ENCODE measurements at places on chromosomes 6 and 20.

DNA sequence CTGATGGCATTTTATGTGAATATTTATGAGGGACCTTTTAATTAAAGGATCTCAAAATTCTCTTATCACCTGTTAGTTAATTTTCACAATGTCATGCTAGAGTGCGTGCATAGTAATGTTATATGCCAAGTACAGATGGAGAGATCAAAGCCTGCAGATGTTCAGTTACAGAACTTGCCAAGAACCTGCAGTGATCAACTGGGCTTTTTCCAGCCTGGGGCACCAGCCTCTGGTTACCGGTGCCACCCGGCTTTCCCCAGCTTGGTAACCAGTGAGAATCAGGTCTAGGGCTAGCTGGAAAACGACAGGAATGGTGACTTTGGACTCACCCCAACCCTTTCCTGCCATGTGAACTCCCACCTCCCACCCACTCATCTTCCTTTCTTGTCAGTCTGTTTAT, 91.8 kb downstream of the CAP2 start:
- no peak for DNase-seq

DNA sequence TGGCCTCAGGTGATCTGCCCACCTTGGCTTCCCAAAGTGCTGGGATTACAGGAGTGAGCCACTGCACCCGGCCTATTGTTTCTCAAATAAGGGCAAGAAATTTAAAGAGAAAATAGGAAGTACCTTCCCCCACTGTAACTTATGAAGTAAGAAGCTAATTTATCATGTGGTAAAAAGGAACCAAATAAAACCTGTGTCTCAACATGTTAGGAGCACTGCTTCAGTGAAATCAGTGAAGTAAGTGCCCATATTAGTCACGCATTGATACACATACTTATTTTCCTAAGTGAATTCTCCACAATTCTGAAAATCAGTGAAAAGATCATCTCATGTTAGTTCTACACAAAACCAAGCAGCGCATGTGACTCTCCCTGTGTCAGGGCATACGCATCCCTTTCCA, 14.2 kb upstream of the LPA start:
- no peak for DNase-seq

DNA sequence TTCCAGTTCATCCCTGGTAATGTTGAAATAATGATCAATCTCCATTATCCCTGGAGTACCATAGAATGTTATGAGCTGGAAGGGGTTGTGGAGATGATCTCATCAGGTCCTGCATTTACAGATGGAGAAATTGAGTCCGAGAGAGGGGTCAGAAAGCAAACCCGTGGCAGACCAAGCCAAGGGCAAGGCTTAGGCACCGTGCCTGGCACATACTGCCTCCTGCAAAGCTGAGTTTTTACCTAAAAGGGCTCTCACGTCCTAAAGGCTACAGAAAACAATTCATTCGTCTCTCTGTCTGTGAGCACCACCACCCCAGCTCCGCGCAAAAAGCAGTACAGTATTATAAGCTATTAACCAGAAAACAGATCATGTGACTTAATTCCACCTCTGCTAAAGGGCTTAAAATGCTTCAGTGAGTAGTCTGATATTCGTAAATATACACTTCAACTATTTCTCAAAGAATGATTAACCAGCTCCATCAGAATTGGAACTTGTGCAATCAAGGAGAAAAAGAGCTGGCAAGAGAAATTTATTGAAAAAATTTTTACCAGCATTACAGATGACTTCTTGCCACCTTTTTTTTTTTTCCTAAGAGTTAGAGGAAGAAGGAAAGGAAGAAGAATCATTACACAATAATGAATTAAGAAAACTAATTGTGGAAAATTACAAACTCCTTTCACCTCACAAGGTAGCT, 3.4 kb upstream of the PARD6B start:
- DNase-seq, result no peak

GRCh38 chr20:23334111-23334510, 16.5 kb upstream of the NXT1 start:
- DNase-seq, result no peak

DNA sequence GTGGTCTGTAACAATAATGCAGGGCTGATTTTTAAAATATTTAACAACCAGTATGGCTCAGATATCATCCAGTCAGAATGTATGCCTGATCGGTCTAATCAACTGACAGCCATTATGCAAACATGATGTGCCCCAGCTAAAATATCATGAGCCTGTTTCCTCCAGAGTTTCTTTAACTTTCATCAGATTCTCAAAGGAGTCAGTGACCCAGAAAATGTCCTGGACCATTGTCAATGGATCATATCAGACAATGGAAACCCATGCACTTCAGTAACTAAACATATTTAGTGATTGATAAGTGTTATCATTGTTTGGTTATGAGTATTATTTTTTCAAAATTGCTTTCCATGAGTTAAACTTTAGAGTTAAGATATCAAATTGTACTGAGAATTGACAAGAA, 173.5 kb downstream of the LMBRD1 start:
- no peak for DNase-seq

DNA sequence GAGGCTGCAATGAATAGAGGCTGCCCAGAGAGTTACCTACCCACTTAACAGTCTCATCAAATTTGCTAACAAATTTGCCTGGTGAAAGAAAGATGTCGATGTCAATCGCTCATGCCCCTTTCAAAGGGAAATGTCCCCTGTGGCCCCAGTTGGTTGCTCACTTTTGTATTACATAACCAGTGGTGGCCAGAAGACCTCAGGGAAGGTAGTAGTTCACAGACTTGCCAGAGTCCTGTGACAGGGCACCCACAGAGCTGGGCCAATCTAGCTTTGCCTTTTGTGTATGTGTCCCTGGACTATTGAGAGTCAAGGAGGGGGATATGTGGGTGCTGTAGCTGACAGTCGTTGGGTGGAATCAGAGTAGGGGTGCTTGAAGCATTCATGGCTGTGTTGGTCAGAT, 70.7 kb upstream of the CCN6 start:
- DNase-seq, result no peak

DNA sequence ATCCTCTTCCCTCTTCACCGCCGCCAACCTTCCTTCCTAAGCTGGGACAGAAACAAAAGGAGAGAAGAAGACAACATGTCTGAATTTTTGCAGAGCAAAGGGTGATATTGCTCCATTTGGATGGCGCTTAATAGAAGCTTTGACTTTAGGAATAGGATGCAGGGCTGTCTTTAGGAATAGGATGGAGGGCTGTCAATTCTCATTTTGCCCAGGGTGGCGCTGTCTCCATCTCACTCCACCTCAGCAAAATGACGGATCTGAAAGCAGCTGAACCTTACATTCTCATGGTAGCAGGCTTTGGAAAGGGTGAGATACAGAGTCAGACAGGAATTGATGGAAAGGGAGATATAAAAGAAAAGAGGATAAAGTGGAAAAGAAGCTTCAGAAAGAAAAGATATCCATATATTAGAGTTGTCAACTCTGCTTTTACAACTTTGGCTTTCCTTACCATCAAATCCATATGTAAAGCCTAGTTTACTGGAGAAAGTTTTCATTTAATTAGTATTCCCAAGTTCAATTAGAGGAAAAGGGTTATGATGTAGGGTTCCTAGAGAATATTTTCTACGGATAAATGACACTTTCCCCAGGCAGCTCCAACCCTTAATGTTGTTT, 2.4 kb downstream of the MTCL3 start:
- DNase-seq, result peak; percentile 28

GRCh38 chr6:10441655-10442009, 26.8 kb upstream of the TFAP2A start:
- no peak for DNase-seq

DNA sequence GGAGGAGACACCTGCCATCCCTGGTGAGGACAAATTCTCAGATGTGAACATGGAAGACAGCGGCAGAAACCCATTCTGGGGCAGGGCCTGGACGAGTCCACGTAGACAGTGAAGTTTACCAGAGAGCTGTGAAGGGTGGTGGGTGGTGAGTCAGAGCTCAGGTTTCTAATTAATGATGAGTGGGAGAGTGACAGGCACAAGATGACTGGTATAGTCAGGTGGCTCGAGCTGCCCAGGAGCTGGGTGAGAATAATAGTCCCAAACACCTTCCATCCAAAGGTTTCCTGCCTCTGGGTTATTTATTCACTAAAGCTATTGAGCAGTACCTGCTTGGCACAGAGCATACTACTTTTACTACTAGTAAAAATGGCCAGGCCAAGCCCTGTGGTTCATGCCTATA, 6.0 kb downstream of the TLDC2 start:
- no peak for DNase-seq

- DNase-seq, result peak; percentile 16
Observed at GRCh38 chr6:140921366-140922226, 1211.1 kb upstream of the GJE1 start.

DNA sequence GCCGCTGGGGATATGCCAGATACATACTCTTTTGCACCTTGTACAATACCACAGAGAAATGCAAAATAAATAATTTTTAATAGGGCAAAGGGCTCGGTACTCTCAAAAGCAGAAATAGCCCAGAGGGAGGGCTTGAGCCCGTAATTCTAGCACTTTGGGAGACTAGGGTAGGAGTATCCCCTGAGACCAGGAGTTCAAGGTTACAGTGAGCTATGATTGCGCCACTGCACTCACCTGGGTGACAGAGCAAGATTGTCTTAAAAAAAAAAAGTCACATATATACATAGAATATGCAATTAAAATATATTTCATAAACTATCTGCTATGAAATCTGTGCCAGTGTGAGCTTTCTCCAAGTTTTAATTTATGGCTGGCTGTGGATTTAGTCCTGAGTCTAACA, 818 bp upstream of the TRMT11 start:
- DNase-seq, result no peak

DNA sequence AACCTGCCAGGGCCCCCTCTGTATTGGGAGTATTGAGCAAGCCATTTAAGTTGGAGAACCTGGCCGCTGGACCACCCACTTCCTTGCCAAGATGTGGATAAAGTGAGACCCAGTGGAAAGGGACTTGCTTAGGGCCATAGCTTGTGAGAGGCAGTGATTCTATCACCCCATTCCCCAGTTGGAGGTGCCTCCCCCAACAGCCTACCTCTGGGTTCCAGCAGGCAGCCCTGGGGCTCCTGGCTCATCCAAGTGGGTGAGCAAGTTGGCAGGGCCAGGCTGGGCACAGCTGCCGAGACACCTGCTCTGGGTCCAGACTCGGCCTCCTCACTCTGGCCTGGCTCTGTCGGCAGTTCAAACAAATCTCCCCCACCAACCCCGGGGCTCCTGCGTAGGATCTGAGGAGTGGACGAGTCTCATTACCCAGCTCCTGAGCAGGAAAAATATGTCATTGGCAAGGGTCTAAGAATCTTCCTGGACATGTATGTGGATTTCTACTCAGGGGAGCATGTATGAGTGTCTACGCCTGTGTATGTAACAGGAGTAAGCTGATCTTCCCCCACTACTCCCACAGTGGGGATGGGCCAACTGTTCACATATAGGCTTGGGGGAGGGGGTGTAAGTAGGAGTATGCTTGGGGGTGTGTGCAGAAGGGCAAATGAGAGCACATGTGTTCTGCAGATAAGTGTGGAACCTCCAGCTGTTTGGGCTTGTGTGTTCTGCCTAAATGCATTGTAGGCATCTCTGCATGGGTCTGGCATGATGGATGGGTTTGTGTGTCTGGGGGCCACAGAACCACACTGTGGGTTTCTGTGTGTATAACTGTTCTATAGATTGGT, 1.9 kb downstream of the ID1 start:
- DNase-seq, result no peak

GRCh38 chr6:158713469-158713868, 63.6 kb downstream of the SYTL3 start:
- DNase-seq, result no peak

DNA sequence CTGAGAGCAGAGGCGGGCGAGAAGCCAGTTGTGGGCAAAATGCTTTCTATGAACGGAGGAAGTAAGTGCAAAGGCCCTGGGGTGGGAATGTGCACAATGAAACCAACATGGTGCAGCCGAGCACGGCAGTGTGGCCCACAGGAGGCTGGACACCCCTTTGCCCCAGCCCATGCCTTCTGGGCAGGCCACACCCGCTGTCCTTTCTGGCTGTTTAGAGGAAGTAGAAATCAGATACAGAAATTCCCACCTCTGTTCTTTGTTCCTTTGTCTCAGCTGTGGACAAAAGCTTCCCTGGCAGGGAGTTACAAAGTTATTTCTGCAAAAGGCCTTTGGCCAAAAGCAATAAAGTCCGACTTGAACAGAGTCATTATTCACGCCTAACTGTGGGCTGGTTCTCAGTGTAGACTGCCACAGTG, 11.9 kb downstream of the SULF2 start:
- no peak for DNase-seq

- DNase-seq, result no peak
Observed at GRCh38 chr20:32962053-32962452, 42.2 kb downstream of the SUN5 start.

DNA sequence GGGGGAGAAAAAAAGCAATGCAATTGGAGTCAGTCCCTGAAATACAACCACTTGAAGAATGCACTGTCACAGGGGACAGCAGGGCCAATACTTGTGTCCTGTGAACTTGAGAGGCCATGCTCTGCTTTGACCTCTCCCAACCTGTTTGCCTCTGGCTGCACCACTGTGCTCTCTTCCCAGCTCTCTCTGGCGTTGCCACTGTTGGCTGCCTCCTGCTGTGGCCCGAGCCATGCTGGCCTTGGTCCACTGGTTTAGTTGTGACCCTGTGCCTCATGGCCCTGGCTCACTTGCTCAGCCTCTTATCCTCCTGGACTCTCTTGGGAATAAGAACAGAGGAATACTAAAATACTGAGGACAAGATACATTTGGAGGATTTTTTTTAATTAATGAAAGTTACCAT, 14.5 kb upstream of the FBXO30 start:
- no peak for DNase-seq

GRCh38 chr6:41288754-41289129, 2.3 kb upstream of the TREM1 start:
- DNase-seq, result no peak

DNA sequence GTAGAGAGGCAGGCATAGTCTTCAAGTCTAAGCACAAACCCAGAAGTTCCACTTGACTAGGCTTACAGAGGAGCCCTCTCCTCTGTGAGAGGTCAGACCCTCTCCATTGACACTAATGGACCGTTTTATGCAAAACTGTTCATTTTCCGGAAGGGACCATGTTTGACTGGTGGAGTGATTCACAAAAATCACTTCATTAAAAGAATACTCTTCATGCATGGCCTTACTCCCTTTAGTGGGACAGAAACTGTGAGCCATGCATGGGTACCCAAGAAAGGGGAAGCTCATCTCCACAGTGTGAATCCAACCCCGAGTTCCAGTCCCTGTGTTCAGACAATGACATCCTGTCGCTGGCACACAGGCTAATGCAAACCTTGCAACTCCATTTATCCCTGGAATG, 63.2 kb downstream of the OLIG3 start:
- no peak for DNase-seq

Data from NCI-H1048 (cell line).